Right renal pelvis (tissue), 4 donors: ENCODE measurements at places on chromosomes 4 and X. TPM values are rescaled to one million over a fixed set of nuclear protein-coding genes. Genes with fewer than 3 reads are reported as not detected.

The VCX3A gene
- polyA plus RNA-seq: not detected

The TMSB15B gene
- polyA plus RNA-seq: 20.3 TPM

DNA sequence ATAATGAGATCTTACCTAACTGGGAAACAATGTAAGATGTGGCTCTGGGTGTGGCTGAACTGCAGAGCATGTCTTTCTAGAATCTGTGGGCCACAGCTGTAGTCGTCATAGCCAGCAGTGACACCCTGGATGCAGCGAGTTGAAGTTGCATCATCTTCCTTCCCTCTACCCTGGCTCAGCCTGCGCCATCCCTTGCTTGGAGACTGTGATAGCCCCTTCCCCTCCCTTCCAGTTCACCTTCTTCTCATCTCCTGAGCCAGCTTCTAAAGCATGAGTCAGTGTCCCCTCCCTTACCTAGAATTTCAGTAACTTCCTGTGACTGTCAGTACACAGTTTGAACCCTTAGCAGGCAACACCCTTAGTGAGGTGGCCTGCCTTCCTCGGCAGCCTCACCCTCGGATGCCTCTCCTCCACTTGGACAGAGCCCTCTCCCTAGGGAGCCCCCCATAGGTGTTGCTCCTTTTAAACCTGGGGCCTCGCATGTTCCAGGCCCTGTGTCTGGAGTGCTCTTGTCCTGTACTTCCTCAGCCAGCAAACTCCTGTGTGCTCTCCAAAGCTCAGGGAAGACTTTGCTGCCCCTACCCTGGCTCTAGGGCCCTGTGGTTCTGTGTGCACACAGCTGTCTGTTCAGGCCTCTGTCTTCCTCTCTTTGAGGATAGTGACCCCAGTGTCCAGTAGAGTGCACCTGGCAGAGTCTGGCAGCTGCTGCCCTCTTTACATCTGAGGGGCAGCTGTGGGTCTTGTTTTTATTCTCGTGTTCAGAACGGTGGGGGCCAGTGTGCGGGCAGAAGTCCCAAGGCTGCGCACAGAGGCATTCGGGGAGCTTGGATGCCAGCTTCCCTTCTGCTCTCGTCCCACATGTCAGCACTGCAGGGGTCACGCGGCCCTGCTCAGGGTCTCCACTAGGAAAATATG is 43.7 kb upstream of the TADA2B start:
- no peak for DNase-seq

DNA sequence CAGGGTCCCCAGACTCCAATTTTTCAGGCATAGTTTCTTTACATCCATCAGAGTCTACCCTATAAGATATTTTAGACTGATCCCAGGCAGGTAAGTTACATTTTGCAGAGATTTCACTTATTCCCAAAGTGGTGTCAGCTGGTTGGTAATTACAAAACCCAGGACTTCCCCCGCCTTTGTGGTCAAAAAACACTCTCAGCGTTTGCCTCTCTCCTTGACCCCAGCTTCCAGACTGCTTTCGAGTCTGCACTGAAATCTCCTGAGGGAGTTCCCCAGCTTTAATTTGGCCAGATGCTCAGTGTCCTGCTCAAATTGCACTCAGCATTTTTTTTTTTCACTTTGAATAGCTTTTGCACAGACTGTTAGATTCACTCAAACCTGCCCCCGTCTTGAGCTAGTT is 11.2 kb upstream of the AMOT start:
- DNase-seq: no peak

DNA sequence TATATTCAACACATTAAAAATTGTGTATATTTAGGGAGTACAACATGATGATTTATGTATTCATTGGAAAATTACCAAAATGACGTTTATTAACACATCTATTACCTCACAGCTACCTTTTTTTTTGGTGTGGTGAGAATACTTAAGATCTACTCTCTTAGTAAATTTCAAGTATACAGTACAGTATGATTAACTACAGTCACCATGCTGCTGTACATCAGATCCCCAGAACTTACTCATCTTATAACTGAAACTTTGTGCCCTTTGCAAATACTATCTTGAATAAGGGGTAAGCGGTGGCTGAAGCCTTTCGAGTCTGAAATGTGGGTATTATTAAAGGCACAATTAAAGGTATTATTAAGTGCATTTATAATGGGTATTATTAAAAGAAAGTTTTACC is 976 bp downstream of the PHKA1 start:
- DNase-seq: no peak

GRCh38 chrX:14406225-14406624 is 123.1 kb upstream of the GLRA2 start:
- no peak for DNase-seq

DNA sequence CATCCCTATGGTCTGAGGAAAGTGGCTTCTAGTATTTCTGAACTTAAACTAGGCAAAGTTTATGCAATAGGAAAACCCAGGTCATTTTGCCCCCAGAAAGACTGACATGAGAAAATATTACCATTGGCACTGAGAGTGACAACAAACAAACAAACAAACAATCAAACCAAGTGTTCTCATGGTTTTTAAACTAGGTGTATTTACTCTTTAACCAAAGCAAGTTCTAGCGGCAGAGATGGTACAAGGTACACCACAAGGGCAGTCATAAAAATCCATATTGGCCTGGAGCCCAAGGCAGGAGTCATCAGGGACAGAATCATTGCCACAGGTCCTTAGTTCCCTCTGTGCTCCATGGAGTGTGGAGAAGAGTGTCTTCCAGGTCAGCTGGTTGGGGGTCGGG is 26.0 kb upstream of the ENPEP start:
- no peak for DNase-seq
